ENCODE measurements at places on chromosomes 16 and 17.

DNA sequence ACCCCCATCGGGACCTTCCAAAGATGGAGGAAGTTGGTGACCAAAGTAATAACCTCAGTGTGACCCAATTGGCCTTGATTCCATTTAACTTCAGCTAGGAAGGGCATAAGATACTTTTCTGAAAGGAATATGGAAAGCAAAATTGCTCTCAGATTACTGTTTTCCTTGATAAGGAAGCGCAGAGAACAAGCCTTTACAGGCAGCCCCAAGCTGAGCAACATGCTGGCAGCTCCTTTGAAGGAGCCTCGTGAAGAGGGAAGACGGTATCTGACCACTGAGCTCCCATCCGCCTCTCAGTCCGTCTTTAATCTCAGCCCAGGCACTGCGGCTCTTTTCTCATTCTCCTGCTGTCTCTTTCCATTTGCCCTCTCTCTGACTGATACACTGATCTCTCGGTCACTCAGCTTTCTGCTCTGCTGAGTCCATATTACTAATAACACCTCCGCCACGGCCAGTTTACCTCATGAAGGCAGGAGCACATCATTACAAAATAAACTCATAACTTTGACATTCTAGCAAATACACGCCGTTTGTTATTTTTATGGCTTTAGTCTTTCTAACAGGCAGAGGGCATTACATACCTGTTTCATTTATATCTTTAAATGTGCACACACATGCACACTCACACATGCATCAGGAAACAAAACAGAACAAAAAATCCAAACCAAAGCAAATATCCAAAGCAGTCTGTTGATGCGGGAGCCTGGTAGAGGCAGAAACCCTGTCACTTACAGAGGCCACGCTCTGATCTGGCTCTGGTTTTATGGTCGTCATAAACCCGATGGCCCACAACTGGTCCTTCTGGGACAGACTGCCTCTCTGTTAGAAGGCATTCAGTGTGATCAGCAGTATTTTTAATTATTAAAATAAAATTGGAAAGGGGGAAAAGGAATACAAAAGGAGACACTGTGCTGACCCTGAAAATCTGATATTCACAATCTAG is 183.2 kb downstream of the AATF start:
- no peak for DNase-seq

GRCh38 chr16:68434624-68435210 is 13.6 kb downstream of the SMPD3 start:
- DNase-seq, result no peak

DNA sequence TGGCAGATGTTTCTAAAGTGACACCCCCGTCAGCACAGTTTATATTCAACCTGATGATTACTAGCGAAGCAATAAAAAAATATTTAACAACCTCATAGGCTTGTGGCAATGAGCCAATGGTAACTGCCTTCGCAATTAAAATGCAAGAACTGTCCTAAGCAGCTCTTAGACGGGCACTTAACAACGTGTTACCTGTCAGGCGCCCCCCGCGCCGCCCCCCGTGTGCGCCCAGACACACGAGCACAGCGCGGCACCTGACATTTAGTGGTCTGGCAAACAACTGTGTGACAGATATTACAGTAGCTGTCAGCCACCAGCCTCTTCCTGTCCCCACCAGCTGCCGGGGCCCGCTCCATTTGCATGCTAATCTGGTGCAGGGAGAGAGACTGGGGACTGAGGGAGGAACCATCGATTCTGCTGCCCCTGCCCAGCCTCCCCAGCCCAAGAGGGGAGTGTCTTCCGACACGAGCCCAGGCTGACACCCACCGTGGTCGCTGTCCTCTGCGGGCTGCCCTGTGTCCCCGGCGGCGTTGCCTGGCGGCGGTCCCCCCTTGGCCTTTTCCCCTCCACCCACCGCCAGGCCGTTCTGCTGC is 12.7 kb downstream of the NDUFAF8 start:
- DNase-seq, result no peak

- DNase-seq, result no peak
These were observed 3.4 kb upstream of the C1QTNF8 start for GRCh38 chr16:1099189-1100083.

DNA sequence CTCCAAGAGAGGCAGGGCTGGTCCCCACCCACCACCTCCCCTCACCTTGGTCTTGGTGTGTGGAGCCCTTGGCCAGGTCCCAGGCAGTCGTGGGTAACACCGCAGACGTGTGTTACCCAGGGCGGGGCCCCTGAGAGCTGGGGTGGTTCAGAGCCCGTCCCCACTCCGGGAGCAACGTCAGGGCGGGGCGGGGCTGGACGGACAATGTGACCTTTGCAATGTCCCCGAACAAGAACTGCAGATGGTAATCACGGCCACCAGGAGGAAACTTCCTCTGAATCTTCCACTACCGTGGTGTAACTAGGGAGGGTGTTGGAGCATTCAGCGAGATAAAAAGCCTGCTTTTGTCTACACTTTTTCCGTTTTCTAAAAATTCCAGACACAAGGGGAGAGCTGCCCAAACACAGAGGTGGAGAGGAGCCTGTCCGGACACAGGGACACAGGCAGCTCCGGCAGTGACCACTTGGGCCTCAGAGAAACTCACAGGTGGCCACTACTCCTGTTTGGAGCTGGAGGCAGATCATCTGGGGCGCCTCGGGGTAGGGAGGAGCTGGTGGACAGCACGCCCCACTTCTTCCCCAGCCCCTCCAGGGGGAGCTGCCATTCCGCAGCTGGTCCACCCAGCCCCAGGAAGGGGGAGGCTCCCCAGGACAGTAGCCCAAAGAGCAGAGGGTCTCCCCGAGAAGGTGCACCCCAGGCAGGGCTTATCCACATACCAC is 14.2 kb upstream of the SLC38A10 start:
- DNase-seq, result peak; percentile 76

DNA sequence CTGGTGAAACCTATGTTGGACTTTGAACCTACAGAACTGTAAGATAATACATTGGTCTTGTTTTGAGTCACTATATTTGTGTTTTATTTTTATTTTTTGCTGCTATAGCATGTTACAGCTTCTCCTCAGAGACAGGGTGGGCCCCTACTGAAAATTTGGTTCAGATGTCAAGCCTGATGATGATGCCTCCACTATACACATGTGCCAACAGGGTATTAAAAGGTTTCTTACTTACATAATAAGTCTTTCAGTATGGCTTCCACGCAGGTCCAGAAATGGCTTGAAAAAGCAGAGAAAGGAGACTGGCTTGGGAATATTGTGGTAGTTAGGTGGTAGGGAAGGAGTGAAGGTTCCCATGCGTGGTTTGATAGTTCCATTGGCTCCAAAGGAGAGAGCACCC is 52.9 kb upstream of the ELAC2 start:
- no peak for DNase-seq

DNA sequence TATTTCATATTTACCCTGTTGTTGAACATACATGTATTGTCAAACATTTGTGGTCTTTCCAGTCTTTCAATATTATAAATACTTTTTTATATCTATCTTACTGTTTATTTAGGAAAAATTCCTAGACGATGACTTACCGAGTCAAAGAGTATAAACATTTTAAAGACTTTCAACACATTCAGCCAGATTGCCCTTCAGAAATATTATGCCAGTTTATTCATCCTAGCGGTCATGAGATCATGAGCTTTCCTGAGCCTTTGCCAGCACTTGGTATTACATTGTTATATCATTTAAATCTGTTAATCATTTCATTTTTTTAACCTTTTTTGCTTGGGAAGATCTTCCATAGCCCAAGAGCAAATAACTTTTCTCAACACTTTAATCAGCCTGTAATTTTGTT is 197.4 kb downstream of the SPECC1 start:
- no peak for DNase-seq
